ENCODE measurements at places on chromosomes 12 and 14.

DNA sequence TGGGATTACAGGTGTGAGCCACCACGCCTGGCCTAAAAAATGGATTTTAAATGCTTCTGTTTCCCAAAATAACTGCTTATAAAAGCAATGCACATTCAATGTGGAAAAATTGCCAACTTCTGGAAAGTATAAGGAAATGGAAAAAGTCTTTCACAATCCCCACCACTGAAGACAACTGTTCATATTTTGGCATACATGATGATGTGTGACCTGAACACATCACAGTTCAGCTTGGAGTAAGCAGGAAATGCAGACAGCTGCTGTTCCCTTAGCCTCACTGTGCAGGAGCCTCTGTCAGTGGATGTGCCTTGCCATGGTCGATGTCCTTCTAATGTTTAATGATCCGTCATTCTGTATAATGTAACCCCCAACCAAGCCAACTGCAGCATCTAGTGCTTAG, 5.2 kb downstream of the MTERF2 start:
- no peak for DNase-seq

GRCh38 chr12:115407036-115407435, 723.1 kb upstream of the TBX3 start:
- no peak for DNase-seq

- DNase-seq, result no peak
Observed at GRCh38 chr12:107356266-107356936, 263.1 kb upstream of the CRY1 start.

DNA sequence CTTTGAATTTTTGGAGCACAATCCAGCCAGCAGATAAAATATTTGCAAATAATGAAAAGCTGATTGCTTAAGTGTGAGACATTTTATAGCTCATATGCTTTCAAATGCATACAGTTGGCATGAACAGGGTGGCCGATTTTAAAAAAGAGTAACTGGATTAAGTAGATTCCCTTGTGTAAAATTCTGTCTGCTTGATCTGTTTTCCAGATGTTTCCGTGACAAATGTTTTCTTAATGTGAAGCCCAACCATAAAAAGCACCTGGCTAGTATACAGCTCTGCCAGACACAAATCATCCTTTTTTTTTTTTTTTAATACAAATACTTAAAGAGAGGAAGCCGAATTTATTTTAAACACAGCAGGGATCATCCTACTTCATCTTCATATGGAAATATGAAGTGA, 440.7 kb downstream of the CCER1 start:
- no peak for DNase-seq

GRCh38 chr14:64464651-64465050, 648 bp upstream of the AKAP5 start:
- DNase-seq, result no peak

DNA sequence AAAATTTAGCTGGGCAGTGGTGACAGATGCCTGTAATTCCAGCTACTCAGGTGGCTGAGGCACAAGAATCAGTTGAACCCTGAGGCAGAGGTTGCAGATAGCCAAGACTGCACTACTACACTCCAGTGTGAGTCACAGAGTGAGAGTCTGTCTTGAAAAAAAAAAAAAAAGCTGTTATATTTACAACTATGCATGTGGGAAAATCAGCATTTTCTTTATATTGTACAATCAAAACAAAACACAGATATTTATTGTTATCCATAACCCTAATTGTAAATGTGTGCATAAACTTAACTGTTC, 12.5 kb downstream of the C1R start:
- no peak for DNase-seq

- DNase-seq, result no peak
Observed at GRCh38 chr12:116919706-116920485, 9.1 kb downstream of the FBXW8 start.

DNA sequence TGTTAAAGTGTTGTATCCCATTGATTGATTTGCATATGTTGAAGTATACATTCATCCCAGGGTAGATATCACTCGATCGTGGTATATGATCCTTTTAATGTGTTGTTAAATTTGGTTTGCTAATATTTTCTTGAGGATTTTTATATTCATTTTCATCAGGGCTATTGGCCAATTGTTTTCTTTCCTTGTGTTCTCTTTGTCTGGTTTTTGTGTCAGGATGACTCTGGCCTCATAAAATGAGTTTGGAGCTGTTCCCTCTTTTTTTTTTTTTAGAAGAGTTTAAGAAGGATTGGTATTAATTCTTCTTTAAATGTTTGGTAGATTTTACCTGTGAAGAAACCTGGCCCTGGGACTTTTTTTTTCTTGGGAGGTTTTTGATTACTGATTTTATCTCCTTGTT, 303.5 kb upstream of the RTL1 start:
- no peak for DNase-seq

- DNase-seq, result no peak
Observed at GRCh38 chr14:91413547-91414474, 3.8 kb downstream of the CCDC88C start.

GRCh38 chr12:71312768-71313403, 126.7 kb upstream of the LGR5 start:
- DNase-seq, result no peak

- no peak for DNase-seq
Observed at GRCh38 chr14:75198291-75198933, 22.0 kb upstream of the TMED10 start.

DNA sequence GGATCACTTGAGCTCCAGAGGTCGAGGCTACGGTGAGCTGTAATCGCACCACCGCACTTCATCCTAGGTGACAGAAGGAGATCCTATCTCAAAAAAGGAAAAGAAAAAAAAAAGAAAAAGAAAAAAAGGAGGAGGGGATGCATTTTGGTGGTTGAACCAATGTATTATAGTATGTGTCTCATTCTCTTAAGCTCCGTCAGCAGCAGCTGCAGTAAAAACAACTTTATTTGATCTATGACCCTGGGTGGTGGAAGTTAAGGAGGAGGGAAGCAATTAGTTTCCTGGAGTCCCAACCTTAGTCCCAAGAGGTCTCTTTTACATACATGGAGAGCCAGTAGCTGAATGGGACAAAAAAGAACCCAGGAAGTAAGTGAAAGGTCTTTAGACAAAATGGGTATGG, 26.8 kb upstream of the APOF start:
- DNase-seq, result no peak

GRCh38 chr14:31879661-31880348, 197.3 kb upstream of the ARHGAP5 start:
- DNase-seq, result no peak

- DNase-seq, result no peak
Observed at GRCh38 chr14:30243805-30244204, 315.2 kb upstream of the G2E3 start.

DNA sequence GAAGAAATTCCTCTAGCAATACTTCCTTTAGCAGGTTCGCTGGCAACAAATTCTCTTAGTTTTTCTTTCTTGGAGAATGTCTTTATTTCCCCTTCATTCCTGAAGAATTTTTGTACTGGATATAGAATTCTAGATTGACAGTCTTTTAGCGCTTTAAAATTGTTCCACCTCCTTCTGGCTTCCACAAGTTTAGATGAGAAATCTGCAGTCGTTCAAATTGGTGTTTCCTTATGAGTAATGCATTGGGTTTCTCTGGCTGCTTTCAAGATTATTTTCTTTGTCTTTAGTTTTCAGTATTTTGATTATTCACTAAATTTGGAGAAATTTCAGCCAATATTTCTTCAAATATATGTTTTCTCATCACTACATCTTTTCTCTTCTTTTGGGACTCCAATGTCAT, 33.3 kb upstream of the FGF6 start:
- no peak for DNase-seq

DNA sequence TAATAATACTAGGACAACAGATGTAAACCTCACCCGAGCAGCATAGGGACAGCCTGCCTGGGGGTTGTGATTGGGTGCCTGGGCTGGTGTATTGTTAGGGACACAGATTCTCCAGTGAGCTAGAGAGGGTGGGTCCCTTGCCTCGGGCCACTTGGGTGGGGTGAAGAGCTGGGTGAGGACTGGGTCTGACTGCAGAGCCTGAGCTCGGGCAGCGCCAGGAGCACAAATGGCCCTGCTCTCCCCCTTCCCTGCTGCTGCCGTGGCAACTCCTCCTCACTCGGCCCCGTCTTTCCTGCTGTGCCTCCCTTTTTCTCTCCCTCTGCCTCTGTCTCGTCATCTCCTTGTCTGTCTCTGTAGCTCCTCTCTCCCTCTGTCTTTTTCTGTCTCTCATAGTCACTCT, 115.4 kb downstream of the GLT1D1 start:
- no peak for DNase-seq

DNA sequence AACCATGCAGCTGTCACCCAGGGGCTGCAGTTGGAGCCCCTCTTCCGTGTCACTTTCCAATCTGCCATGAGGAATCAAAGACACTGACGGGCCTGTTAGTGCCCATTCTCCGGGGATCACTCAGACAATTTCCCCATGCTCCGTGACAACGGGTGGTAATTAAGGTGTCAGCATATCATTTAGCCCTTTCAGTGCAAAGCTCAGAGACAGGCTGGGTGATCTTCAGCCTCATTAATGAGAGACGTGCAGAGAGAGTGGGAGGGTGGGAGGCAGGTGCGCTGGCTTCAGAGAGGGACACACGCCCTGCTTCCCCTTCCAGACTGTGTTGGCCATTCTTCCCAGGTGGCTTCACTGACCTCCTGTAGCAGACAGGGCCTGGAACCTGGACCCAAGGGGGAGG, 58.7 kb downstream of the MVK start:
- no peak for DNase-seq

DNA sequence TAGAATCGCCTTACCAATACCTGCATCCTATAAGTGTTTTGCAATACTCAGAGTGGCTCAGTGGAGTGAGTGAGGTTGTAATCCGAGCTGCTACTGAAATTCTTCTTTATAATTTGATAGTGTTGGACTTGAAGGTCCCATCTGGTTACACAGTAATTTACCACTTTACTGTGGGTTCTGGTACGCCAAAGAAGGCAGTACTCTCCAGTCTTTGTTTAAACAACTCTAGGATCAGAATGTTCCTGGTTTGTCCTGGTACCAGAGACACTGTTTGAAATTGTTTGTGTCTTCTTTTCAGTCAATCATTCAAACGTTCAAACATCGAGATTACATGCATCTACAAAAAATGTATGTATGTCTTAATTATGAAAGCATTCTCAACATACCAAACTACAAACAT, 51.3 kb upstream of the AMN1 start:
- no peak for DNase-seq

DNA sequence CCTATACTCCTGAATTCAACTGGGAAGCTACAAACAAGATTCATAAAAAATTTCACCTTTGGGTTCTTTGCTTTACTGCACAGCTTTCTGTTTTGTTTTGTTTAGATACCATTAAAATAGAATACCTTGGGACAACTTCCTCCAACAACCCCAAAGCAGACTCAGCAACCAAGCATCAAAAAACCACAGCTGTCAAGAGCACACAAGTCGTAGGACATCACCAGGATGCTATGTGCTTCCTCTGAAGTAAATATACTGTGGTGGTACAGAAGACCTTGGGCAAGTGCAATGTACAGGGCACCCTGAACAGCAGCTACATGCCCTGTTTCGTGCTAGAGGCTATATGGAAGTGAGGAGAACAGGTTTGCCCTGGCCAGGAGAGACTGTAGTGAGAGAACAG, 359.3 kb downstream of the BCL11B start:
- no peak for DNase-seq

- no peak for DNase-seq
Observed at GRCh38 chr12:52791271-52792184, 4.4 kb downstream of the KRT3 start.

DNA sequence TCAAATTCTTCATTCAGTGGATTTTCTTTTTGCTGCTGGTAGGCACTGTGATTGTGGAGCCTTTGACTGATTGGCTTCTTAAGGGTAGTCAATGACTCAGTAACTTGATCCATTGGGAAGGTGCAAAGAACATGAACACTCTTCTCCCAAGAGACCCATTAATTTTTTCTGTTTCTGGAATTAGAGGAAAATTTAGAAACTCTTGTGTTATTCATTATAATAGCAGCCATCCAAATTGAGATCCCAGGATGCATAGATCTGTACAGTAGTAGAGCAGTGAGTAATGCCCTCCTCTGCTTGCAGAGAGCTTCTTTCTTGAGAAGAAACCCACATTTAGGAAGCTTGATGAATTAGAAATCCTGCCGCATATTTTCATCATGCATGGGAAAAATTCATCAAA, 63.9 kb downstream of the MYRFL start:
- DNase-seq, result no peak

GRCh38 chr14:32249780-32250179, 46.7 kb upstream of the RNU6-8 start:
- no peak for DNase-seq

DNA sequence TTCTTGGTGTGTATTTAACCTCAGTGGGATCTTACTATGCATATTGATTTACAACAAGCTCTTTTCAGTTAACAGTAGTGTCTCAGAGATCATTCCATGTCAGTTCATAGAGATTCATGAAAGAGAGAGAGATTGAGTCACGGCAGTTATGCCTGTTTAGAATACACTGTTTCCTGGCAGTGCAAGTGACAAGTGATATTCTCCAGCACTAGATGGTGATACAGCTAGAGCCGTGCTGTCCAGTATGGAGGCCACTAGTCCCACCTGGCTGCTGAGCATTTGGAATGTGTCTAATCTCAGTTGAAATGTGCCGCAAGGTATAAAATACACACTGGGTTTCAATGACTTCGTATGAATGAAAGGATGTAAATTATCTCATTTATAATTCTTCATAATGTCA, 184.4 kb downstream of the SUDS3 start:
- DNase-seq, result no peak

DNA sequence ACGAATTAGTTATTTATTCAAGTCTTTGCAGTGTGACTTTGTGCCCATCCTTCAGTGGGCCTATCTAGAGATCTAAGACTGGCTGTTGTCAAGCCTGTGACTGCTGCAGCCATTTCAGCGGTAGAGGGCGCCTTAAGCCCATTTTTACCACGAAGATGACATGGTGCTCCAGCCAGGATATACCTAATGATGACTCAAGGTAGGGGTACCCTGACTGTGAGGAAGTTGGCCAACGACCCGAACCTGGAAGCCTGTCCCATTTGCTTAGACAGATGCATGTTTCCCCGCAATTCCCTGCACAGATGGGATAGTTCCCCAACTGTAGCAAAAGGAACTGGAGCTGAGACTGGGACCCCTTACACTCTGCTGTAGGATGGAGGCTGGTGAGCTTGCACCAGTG, 41.3 kb downstream of the RAB3IP start:
- DNase-seq, result no peak

DNA sequence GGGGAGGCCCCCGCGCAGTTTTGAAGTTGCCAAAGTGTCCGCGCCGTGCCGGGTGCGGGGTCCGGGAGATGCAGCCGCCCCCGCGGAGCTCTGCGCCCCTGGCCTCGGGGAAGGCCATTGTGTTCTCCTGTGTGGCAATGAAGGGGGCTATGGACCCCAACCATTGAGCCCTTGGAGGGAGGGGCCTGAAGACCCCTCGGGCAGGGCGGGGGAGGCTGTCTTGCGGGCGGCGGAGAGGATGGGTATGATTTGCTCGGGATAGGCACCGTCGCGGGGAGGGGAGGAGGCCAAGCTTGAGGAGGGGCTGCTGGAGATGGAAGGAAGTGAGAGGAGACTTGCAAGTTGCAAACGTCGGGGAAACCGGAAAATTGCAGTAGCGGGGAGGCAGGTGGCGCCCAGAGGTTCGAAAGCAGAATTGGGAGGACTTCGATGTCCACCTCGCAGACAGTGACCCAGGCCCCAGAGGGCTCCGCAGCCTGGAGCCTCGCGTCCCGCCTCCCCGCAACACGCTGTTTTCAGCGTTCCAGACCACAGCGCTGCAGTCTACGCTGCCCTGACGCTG, 25.4 kb downstream of the BCL11B start:
- no peak for DNase-seq

GRCh38 chr14:49480053-49480760, 106.0 kb downstream of the RPS29 start:
- no peak for DNase-seq
